MCF 10A (cell line): ENCODE measurements at places on chromosomes 4 and X. TPM values are rescaled to one million over a fixed set of nuclear protein-coding genes. Genes with fewer than 3 reads are reported as not detected.

HSFX2 gene
- 0.82 TPM in 1 of 2 replicates, not detected in the other for total RNA-seq

BEX5 gene
- total RNA-seq, result not detected in 2 replicates

CLDN2 gene
- total RNA-seq, result not detected in 2 replicates

DCHS2 gene
- total RNA-seq, result 0.02 and 0.17 TPM in 2 replicates

FGA gene
- not detected in 2 replicates for total RNA-seq

DNA sequence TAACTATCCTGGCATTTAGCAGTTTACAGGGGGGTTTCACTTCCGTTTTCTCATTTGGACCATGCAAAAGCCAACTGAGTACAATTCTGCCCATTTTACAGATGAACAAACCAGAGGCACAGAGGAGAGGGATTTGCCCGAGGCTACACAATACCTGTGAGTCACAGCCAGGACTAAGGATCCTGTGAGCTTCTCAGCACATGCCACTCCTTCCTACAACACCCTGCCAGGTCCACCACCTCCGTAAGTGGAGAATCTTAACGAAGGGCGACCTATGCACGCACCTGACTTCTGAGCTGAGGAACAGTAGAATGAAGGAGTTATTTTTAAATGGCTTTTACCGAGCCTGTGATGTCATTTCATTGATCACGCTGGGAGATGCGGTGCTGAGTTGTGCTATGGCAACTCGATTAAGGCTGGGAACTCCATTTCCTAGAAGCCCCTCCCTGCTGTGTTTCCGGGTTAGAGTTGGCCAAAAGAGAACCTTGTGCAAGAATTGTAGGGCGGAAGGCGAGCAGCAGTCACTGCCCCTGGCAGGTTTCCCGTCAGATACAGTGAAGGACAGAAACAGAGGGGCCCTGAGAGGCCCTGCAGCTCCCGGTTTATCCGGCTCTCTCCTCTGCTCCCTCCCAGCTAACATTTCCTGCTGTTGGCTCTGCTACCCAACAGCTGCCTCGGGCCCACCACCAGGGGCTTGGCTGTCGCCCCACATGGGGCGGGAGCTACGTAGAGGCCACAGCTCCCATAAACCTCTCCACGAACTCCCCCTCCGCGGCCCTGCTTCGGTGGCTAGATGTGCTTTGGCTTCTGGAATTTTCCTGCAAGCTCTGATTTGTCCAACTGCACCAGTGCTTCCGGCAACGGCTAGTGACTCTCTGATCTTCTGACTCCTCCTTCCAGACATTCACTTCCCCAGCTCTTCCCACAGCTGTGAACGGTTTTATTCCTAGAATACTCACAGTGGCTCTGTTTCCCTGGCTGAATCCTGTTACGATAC is 75.1 kb upstream of the USP9X start:
- DNase-seq, result peak; percentile 96
- H3K4me1 ChIP-seq, result peaks cover 26% of the 10 kb centered on the region
- H3K27me3 ChIP-seq, result peaks cover 66% of the 10 kb centered on the region
- no peaks in the 10 kb centered on the region for H3K36me3 ChIP-seq
- H3K27ac ChIP-seq, result peak overlapping the region; percentile 74
- peak overlapping the region; percentile 67 for H3K4me3 ChIP-seq

DNA sequence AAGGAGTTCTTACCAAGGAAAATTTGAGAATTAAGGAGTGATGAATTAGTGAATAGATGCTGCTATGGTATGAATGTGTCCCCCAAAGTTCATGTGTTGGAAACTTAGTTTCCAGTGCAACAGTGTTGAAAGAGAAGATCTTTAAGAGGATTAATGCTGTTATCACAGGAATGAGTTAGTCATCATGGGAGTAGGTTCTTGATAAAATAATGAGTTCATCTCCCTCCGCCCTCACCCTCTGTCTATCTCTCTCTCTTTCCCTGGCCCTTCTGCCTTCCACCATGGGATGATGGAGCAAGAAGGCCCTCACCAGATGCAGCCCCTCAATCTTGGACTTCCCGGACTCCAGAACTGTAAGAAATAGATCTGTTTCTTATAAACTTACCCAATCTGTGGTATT is 38.3 kb upstream of the KLHL8 start:
- H3K27ac ChIP-seq, result no peak overlapping the region
- H3K4me1 ChIP-seq, result no peaks in the 10 kb centered on the region
- no peak for DNase-seq
- no peak overlapping the region for H3K4me3 ChIP-seq
- H3K36me3 ChIP-seq, result no peaks in the 10 kb centered on the region

- H3K4me3 ChIP-seq, result no peak overlapping the region
- peak; percentile 60 for DNase-seq
- peaks cover 75% of the 10 kb centered on the region for H3K27me3 ChIP-seq
- H3K4me1 ChIP-seq, result no peaks in the 10 kb centered on the region
Measured at GRCh38 chrX:119118780-119119395, 8.7 kb downstream of the KIAA1210 start.

DNA sequence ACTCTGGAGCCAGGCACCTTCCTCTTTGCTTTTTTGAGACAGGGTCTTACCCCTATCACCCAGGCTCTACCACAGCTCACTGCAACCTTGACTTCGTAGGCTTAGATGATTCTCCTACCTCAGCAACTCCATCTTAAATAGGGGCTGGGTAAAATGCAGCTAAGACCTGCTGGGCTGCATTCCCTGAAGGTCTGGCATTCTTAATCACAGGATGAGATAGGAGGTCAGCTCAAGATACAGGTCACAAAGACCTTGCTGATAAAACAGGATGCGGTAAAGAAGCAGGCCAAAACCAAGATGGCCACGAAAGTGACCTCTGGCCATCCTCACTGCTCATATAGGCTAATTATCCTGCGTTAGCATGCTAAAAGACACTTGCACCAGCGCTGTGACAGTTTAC is 770.8 kb upstream of the PRKX start:
- no peak overlapping the region for H3K27ac ChIP-seq
- H3K4me3 ChIP-seq, result no peak overlapping the region
- no peaks in the 10 kb centered on the region for H3K27me3 ChIP-seq
- H3K36me3 ChIP-seq, result no peaks in the 10 kb centered on the region
- DNase-seq, result no peak

GRCh38 chrX:9786798-9787635 is 788 bp downstream of the SHROOM2 start:
- no peaks in the 10 kb centered on the region for H3K36me3 ChIP-seq
- DNase-seq, result no peak
- no peaks in the 10 kb centered on the region for H3K27me3 ChIP-seq
- no peak overlapping the region for H3K27ac ChIP-seq

DNA sequence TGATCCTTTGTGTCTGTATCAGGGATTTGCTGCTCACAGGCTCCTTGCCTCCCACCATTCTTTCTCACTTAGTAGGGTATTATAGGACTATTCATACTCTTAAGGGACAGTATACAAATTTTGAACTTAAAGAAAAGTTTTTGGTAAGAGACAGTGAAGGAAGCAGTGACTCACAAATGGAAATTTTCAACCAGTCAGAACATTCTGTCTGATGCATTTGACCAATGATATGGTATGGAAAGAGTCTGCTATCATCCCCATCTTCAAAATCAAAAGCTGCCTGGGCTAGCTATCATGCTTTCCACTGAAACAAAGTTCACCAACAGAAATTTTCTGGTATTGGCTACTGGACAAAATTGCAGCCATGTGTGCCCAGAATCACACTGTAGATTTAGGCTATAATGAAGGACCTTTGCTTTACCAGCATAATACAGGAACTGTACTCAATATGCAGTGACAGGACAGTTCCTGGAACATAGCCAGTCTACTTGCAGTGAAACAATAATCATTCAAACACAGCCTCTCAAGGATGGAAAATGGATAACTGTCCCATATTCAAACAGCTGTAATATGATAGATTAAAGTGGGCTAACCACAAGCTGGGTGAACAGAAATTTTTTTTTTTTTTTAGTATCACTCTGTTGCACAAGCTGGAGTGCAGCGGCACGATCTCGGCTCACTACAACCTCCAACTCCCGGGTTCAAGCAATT is 109.0 kb upstream of the ACSL4 start:
- no peak for DNase-seq
- no peaks in the 10 kb centered on the region for H3K4me1 ChIP-seq
- peaks cover 7% of the 10 kb centered on the region for H3K27me3 ChIP-seq
- H3K36me3 ChIP-seq, result no peaks in the 10 kb centered on the region
- no peak overlapping the region for H3K4me3 ChIP-seq

DNA sequence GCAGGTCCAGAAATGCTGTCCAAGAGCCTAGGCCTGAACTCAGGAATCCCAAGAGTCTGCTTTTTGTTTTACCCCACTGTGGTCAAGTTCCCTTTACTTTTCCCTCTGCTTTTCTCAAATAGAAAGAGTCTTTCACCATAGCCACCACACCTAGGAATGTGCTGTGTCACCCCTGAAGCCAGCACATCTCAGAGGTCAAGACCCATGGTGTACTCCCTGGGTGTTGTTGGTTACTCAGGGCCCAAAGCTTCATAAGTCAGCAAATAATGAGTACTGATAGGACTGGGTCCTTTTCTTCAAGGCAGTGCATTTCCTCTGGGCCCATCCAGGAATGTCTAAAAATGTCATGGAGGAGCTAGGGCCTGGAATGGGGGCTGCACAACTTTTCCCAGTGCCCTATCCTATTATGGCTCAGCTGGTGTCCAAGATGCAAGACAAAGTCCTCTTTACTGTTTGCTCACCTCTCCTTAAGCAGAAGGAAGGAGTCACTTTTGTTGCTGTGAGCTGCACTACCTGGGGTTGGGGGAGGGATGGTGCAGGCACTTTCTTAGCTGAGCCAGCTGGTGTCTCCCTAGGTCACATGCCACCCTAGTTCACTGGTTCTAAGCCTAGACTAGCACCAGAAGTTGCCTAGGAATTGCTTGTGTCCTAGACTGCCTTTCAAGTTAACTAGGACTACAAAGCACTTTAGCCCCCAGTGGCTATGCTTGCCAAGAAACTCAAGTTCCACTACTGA is 62.4 kb upstream of the RXFP1 start:
- H3K4me3 ChIP-seq, result no peak overlapping the region
- peak overlapping the region; percentile 95 for H3K27ac ChIP-seq
- H3K36me3 ChIP-seq, result no peaks in the 10 kb centered on the region
- no peaks in the 10 kb centered on the region for H3K27me3 ChIP-seq
- peaks cover 47% of the 10 kb centered on the region for H3K4me1 ChIP-seq

GRCh38 chrX:57121816-57122215 is 468 bp upstream of the SPIN2B start:
- peak overlapping the region; percentile 57 for H3K27ac ChIP-seq
- no peaks in the 10 kb centered on the region for H3K4me1 ChIP-seq
- peaks cover 20% of the 10 kb centered on the region for H3K27me3 ChIP-seq
- no peak for DNase-seq
- peak overlapping the region; percentile 77 for H3K4me3 ChIP-seq

DNA sequence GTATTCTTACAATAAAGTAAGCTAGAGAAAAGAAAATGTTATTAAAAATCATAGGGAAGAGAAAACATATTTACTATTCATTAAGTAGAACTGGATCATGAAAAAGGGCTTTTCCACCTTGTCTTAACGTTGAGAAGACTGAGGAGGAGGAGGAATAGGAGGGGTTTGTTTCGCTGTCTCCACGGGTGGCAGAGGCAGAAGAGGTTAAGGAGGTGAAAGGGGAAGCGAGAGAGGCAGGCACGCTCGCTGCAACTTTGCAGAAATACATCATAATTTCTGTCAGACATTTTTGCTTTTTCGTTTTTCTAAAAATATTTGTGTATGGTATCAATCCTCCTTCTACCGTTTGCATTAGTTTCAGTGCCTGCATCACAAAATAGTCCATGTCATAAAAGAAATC is 2375.1 kb upstream of the AGA start:
- no peaks in the 10 kb centered on the region for H3K27me3 ChIP-seq
- no peaks in the 10 kb centered on the region for H3K4me1 ChIP-seq
- no peak overlapping the region for H3K4me3 ChIP-seq
- no peak for DNase-seq
- peaks cover 5% of the 10 kb centered on the region for H3K36me3 ChIP-seq

DNA sequence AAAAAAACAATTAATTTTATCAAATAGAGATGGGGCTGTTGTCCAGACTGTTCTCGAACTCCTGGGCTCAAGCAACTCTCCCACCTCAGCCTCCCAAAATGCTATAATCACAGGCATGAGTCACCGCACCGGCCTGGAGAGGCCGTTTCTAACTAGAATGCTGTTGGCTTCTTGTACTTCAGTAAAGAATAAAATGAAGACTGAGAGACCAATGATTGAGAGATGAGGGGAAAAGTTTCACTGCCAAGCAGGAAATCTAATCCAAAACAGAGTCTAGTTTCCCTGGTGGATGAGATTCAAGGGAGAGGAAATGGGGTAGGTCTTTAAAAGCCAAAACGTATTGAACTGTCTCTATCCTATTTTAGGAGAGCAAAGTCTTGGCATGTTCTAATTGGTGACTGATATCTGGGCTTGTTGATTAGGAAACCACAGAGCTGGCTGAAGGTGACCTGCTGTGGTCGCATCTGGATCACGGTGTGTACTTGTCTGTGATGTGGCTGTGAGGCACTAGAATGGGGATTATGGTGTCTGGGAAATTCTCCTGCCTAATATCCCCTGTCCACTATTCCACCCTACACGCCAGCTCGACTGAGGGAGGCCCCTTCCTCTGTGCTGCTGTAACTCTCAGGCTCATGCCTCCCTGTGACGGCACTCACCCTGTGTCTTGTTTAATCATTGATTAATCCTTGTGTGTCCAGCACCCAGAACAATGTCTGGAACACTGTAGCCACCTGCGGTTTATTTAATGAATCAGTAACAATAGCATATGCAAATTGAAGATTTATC is 15.0 kb upstream of the TRIM2 start:
- DNase-seq, result no peak
- no peak overlapping the region for H3K4me3 ChIP-seq
- no peaks in the 10 kb centered on the region for H3K36me3 ChIP-seq
- H3K4me1 ChIP-seq, result peaks cover 8% of the 10 kb centered on the region
- H3K27ac ChIP-seq, result peak overlapping the region; percentile 68

DNA sequence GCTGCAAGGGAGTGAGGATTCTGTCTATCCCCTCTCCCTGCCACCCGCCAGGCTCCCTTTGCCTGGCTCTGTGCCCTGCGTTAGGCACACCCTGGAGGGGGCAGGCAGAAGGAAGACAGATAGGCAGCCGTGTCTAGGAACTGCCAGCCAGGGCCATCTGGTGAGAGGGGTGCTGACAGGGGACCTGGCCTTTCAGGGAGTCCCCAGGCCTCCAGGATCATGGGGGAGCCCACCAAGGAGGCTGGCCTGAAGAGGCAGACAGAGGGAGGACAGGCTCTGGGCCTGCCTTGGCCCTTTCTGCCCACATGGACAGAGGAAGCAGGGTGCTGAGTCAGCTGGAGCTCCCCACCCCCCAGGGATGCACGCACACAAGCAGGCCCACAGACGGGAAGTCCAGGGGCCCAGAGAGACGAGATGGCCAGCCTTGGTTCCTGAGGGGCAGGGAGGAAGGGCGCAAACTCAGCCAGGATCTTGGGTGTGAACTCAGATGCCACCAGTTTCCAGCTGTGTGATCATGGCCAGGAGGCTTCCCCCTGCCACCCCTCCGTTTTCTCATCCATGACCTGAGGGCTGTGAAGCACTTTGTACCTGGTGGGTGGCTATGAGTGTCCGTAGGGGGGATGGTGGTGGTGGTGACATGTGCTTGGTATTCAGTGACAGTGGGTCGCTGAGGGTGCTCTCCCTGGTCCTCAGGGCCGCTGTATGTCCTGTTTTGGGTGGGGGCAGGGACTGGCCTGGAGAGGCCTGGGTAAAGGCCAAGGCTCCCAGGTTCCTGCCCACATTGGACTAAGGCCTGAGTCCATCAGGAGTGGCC is 1.8 kb downstream of the SH3BP2 start:
- no peaks in the 10 kb centered on the region for H3K27me3 ChIP-seq
- no peaks in the 10 kb centered on the region for H3K36me3 ChIP-seq
- H3K4me1 ChIP-seq, result peaks cover 53% of the 10 kb centered on the region
- DNase-seq, result peak; percentile 72
